ENCODE measurements at places on chromosomes 12 and 14.

GRCh38 chr12:105024928-105025327 is 38.8 kb downstream of the NOPCHAP1 start:
- DNase-seq: no peak

DNA sequence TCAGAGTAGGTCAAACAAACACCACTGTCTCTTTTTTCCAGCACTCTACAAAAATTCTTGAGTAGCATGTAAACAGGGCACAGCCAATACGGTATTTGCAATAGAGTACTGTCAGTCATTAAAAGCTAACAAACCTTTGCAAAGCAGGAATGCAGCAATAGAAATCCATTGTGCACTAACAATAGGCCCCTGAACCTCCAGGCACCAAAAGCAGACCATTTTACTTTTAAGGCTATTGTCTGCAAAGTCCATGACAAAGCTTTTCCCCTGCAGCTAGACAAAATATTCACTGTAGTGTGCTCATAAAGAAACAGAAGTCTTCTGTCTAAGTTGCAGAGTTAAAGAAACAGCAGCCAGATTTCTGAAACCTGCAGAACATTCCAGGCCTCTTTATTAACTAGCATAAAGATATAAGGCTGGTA is 191.9 kb downstream of the SOX5 start:
- DNase-seq: no peak

DNA sequence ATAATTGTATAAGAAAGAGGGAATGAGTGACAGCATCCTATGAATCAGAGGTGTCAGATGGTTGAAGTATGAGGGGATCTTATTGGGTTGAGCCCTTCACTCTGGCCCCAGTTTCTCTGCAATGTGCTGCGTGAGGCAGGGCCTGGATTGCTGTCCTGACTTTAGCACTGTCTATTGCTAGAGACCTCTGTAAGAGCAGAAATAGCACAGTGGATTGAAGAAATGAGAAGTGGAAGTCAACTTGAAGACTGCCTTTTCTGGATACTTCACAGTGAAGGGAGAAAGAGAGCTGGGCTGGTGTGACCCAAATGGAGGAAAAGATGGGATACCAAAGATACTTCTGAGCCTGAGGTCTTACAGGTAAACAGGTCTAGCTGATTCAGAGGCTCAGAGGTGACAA is 5.8 kb downstream of the ASCL4 start:
- DNase-seq: no peak

- DNase-seq: no peak
These were observed 46.8 kb upstream of the DLK1 start for GRCh38 chr14:100679707-100680438.
